ENCODE measurements at places on chromosomes 2 and 18. TPM values are rescaled to one million over a fixed set of nuclear protein-coding genes. Genes with fewer than 3 reads are reported as not detected.

ZSWIM2 gene
- 0.45 TPM for polyA plus RNA-seq

CHPF gene
- polyA plus RNA-seq: 315 TPM

IL37 gene
- polyA plus RNA-seq: not detected

CFAP210 gene
- 0.30 TPM for polyA plus RNA-seq

EGR4 gene
- polyA plus RNA-seq: 1.9 TPM

DNA sequence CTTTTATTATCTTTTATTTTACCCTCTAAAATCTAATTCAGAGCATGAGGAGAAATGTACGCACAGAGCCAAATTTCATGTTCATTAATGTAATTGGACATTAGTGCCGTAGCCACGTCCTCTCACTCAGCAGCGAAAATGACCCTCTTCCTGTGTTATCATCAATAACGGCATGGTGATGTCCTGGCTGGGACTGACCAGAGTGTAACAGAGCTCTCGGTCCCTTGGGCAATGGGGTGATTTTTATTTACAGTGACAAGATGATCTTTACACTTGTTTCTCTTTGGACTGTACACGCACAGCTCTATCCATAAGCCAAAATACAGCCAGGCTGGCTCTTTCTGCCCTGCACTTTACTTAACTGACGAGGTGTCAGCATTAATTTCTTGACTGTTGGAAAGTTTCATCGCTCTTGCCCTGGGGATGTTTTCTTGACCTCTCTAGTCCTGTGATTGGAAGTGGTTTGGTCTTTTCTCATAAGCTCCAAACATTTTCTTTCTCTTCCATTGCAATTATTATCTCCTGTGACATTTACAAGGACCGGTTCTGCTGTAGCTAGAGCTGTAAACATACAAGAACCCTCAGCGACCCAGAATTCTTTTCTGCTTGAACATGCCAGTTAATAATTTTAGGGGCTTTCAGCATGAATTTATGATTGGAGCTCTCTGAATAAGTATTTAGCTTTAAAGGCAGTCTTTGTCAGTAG lies 308.0 kb upstream of the PIK3C3 start:
- H3K36me3 ChIP-seq: no peaks in the 10 kb centered on the region
- H3K4me1 ChIP-seq: no peaks in the 10 kb centered on the region
- no peak overlapping the region for H3K27ac ChIP-seq

DNA sequence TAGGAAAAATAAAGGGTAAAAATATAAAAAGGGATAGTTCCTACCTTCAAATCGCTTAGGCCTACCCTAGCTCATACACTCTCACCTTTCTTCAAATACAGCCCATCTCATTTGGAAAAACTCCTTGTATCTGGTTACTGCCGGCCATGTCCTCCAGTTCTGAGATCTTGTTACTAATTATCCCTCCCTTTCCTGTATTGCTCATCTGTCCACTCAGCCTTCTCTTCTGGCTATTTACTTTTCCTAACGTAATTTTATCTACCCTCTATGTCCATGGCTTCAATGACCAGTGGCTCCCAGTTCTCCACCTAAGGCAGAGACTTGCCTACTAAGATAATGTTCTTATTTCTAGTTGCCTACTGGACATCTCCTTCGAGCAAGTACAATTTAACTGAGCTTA lies 342.9 kb upstream of the ACVR2A start:
- no peaks in the 10 kb centered on the region for H3K27me3 ChIP-seq
- DNase-seq: no peak
- no peak overlapping the region for H3K4me3 ChIP-seq
- no peak overlapping the region for H3K27ac ChIP-seq
- peaks cover 7% of the 10 kb centered on the region for H3K4me1 ChIP-seq
- H3K36me3 ChIP-seq: no peaks in the 10 kb centered on the region

DNA sequence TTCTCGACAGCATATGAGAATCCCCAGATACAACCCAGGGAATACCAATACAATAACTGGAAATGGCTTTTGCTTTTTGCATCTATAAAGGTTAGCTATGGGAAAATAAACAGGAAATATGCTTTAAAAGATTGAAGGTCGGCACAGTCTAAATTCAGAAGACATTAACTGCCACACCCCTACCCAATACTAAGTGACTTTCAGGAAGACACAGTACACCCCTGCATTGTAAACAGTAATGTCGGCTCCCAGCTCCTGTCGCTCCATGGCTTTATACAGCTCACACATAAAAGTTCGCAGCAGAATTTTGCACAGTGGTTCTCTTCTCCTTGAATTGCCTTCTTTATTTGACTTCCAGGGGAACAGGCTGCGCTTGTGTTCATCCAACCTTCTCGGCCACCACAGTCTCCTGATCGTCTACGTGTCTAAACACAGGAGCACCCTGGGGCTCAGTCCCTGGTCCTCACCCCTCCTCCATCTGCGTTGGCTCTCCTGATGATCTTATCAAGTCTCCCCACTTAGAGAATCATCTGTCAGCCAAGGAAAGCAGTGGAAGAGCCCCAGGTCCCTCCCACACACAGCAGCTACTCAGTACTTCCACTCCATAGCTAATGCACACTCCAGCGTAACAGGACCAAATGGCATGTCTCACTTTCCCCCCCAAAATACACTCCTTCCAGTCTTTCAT lies 22.7 kb downstream of the CYB5A start:
- DNase-seq: no peak
- peaks cover 5% of the 10 kb centered on the region for H3K4me1 ChIP-seq
- no peaks in the 10 kb centered on the region for H3K27me3 ChIP-seq
- H3K36me3 ChIP-seq: no peaks in the 10 kb centered on the region

GRCh38 chr2:207828361-207829057 lies 58.8 kb upstream of the FZD5 start:
- no peak overlapping the region for H3K4me3 ChIP-seq
- no peak for DNase-seq
- H3K27ac ChIP-seq: peak overlapping the region; percentile 85

- no peak overlapping the region for H3K4me3 ChIP-seq
- H3K4me1 ChIP-seq: peaks cover 33% of the 10 kb centered on the region
- no peaks in the 10 kb centered on the region for H3K36me3 ChIP-seq
- no peak for DNase-seq
- H3K27ac ChIP-seq: peak overlapping the region; percentile 26
These were observed 173.8 kb downstream of the ICOS start for GRCh38 chr2:204110338-204110741.

DNA sequence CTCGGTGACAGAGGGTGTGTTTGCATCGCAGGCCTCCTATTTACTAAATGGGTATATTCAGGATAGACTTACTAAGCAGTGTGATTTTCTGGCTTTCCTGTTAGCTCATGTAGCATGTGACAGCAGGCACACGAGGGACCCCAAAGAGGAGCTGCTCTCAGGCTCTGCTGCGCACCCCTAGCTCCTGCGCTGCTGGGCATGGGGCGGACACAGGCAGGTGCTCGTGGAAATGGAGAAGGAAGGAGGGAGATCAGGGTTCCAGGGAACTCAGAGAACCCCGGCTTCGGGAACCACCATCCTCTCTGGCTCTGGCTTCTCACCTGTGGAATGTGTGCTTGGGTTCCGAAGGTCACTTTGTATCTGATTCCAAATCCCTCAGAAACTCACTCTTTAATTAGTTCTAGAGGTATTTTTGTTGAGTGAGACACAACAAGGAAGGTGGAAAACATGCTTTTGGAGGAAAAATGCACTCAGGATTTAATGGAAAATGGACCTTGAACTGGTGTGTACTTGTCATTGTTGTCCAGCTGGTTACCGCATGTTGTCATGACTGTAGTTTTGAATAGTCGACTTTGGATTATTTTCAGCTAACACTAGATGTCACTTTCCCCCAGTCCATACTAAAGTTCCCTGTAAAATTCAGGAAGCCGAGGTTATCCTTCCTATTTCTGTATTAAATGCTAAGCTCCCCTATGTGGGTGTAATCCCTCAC lies 3.5 kb downstream of the SNTG2 start:
- peaks cover 50% of the 10 kb centered on the region for H3K27me3 ChIP-seq
- no peak overlapping the region for H3K4me3 ChIP-seq
- H3K4me1 ChIP-seq: peaks cover 8% of the 10 kb centered on the region
- H3K27ac ChIP-seq: no peak overlapping the region
- no peak for DNase-seq

GRCh38 chr2:237556773-237557632 lies 9.4 kb upstream of the PRLH start:
- no peak overlapping the region for H3K4me3 ChIP-seq
- no peaks in the 10 kb centered on the region for H3K27me3 ChIP-seq
- DNase-seq: no peak
- H3K4me1 ChIP-seq: no peaks in the 10 kb centered on the region
- H3K36me3 ChIP-seq: no peaks in the 10 kb centered on the region

DNA sequence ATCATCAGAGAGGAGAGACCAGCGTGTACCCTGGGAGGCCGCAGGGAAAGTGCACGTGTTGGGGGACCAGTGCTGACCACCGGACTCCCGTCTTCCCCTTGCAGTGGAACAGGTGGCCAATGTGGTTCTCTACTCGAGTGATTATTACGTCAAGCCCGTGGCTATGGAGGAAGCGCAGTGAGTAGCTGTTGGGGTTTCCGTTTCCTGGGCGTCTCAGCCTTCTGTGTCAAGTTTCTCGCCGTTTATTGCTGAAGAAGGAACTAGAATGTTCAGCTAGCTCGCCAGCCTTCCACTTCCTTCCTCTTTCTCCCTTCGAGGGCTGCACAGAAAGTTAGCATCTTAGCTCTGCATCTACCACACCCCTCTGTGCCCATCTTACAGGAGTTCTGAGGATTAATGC lies 22.8 kb upstream of the DGKD start:
- no peak overlapping the region for H3K4me3 ChIP-seq
- no peaks in the 10 kb centered on the region for H3K27me3 ChIP-seq
- H3K36me3 ChIP-seq: no peaks in the 10 kb centered on the region
- DNase-seq: no peak

GRCh38 chr2:64470766-64471295 lies 16.9 kb downstream of the LGALSL start:
- peak overlapping the region; percentile 37 for H3K27ac ChIP-seq
- no peak overlapping the region for H3K4me3 ChIP-seq
- no peak for DNase-seq
- no peaks in the 10 kb centered on the region for H3K36me3 ChIP-seq
- no peaks in the 10 kb centered on the region for H3K4me1 ChIP-seq

GRCh38 chr2:88303865-88304264 lies 133.7 kb downstream of the THNSL2 start:
- no peaks in the 10 kb centered on the region for H3K27me3 ChIP-seq
- no peak overlapping the region for H3K27ac ChIP-seq
- no peak overlapping the region for H3K4me3 ChIP-seq
- DNase-seq: no peak
- no peaks in the 10 kb centered on the region for H3K4me1 ChIP-seq

GRCh38 chr2:41948397-41948763 lies 99.4 kb upstream of the PKDCC start:
- peak overlapping the region; percentile 24 for H3K27ac ChIP-seq
- peaks cover 32% of the 10 kb centered on the region for H3K4me1 ChIP-seq
- H3K36me3 ChIP-seq: no peaks in the 10 kb centered on the region
- H3K4me3 ChIP-seq: no peak overlapping the region

GRCh38 chr2:128702616-128703015 lies 383.9 kb upstream of the HS6ST1 start:
- no peak overlapping the region for H3K4me3 ChIP-seq
- no peaks in the 10 kb centered on the region for H3K36me3 ChIP-seq
- no peaks in the 10 kb centered on the region for H3K4me1 ChIP-seq
- H3K27ac ChIP-seq: no peak overlapping the region
- no peak for DNase-seq
- H3K27me3 ChIP-seq: no peaks in the 10 kb centered on the region

DNA sequence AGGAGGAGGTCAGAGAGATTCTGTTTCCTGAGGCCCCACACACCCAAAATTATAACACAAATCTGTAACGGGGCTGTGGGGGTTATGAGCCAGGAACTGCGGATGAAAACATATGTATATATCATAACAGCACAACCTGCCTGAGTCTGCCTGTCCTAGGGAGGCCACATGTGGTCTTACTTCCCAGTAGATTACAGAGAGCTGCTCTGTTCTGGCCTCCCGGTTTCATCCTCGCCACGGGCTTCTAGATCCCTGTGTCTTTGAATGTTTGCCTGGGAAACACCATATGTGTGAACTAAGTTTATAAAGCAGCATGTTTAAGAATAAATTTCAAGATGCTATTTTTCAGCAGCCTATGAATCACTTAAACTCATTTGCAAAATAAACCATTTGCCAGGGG lies 124.0 kb downstream of the TMEM200C start:
- no peaks in the 10 kb centered on the region for H3K36me3 ChIP-seq
- no peak for DNase-seq
- H3K27ac ChIP-seq: no peak overlapping the region
- H3K27me3 ChIP-seq: no peaks in the 10 kb centered on the region
- no peak overlapping the region for H3K4me3 ChIP-seq

- DNase-seq: peak; percentile 87
- H3K27ac ChIP-seq: peak overlapping the region; percentile 86
- H3K4me3 ChIP-seq: peak overlapping the region; percentile 74
These were observed 484 bp downstream of the ABCB6 start for GRCh38 chr2:219218217-219218731.
